Hepatocyte (in vitro differentiated cells): ENCODE measurements at places on chromosomes 13 and 19.
A peak's percentile ranks its signal among the peaks of the same experiment; 100 is the strongest.

DNA sequence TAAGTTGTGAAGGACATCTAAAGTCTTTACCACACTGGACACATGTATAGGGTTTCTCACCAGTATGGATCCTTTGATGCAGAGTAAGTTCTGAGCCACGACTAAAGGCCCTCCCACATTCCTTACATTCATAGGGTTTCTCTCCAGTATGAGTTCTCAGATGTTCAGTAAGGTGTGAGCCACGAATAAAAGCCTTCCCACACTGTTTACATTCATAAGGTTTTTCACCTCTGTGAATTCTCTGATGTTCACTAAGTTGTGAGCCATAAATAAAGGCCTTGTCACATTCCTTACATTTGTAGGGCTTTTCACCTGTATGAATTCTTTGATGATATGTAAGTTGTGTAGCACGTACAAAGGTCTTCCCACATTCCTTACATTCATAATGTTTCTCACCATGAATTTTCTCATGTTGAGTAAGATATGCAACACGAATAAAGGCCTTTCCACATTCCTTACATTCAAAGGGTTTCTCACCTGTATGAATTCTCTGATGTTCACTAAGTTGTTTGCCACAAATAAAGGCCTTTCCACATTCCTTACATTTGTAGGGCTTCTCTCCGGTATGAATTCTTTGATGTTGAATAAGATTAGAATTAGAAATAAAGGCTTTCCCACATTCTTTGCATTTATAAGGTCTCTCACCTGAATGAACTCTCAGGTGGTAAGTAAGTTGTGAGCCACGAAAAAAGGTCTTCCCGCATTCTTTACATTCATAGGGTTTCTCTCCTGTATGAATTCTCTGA lies 29.8 kb downstream of the ZNF571 start:
- no peak for DNase-seq

DNA sequence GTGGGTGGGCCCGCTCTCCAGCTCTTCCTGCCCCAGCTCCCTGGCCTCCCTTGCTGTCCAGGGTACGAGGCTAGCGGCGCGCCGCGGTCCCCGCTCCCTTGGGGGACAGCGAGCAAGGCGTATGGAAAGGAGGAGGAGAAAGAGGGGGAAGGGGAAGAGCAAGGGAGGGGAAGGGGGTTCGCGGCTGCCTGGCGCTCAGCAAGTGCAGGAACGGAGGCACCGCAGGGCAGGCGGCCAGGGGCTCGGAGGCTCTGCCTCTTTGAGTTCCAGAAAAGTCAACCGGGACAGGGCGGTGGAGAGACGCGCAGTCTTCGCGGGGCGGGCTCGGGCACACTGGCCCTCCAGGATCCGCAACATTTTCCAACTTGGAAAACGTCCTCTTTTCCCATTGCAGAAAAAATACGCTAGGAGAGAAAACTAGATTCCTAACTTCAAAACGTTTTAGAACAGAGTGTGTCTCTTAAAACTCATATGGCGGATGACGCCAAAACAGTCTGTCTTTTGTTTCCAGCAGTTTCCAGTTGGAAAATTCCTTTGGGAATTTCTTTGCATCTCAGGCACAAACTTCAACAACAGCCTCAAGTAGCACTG lies 23.1 kb upstream of the TNFRSF19 start:
- peak; percentile 30 for DNase-seq

DNA sequence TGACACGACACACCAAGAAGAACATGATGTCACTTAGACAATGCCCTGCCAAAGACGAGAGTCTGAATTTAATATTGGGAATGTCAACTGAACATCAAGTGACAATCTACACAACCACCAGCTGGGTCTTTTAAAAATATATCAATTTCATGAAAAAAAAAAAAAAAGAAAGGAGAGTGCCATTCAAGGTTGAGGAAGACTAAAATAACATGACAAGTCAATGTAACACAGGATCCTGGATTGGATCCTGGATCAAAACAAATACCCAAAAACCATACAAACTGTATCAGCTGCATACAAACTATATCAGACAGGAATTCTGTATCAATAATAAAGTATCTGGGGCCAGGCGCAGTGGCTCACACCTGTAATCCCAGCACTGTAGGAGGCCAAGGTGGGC lies 4.7 kb downstream of the ZNF329 start:
- no peak for DNase-seq

DNA sequence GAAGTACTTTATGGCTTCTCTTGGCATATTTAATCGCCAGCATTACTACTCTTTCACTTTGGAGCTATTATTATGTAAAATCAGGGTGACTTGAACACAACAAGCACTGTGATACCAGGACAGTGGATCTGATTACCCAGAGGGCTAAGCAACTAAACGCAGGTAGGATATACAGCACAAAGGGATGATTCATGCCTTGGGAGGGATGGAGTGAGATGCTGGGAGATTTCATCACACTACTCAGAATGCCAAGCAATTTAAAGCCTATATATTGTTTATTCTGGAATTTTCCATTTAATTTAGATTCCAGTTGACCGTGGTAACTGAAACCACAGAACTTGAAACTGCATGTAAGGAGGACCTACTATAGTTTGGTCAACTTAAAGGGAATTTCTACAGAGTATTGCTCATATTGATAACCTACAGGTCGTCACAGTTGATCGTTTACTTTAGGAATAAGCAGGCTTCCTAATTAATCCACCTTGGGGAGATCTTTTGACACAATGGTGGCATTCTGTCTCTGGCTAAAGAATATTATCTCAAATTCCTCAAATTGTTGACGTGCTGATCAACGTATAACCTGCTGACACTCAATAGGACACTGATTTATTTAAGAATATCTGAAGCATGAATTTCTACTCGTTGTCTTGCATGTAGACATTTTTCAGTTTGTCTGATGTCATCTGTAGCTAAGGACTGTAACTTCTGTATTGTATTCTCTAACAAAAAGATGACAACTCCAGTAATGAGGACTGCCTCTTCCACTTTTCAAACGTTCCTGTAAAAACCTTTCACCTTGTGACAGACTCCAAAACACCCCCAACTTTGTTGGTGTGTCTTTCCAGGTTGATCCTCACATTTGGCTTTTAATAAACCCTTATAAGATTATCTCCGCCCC lies 254.2 kb downstream of the GPC5 start:
- no peak for DNase-seq

DNA sequence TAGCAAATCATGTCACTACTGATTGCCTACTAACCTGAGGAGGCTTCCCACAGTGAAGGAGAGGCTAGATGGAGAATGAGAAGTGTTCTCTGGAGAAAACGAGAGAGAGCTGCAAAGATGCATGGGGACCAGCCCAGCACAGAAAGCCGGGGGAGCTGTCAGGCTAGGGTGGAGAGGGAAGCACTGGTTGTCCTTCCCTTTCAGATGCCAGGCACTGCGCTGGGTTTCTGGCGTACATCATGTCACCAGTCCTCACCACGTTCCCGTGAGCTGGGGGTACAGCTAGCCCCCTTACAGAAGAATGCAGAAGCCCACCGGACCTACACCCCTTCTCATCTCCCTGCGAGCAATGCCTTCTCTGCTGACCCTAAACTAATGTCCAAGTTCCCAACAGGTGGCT lies 86.0 kb downstream of the STK24 start:
- no peak for DNase-seq

- no peak for DNase-seq
Observed at GRCh38 chr13:32804673-32805230, 211.5 kb upstream of the KL start.

- no peak for DNase-seq
Observed at GRCh38 chr13:77459592-77459991, 75.9 kb upstream of the SCEL start.

GRCh38 chr19:19155495-19156219 lies 14.4 kb downstream of the MEF2B start:
- DNase-seq: no peak

DNA sequence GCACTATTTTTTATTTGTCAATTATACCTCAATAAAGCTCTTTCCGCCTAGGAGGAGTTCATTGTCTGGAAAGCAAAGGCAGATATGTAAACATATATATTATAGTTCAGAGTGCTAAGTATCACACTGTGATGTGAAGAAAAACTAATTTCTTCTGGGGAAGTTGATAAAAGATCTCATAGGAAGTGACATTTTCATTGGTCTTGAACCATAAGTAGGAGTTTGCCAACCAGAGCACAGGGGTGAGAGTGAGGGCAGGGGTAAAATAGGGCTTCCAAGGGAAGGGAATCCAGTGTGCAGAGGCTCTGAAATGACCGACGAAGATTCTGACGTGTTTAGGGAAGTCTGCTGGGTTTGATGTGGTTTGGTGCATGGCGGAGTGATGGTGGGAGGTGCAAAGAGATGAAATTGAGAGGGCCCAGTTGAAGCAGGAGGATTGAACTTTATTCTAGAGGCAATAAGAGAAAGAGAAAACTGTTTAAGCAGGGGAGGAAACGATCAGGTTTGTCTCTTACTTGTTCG lies 780 bp upstream of the GTF2F2 start:
- DNase-seq: peak; percentile 25

DNA sequence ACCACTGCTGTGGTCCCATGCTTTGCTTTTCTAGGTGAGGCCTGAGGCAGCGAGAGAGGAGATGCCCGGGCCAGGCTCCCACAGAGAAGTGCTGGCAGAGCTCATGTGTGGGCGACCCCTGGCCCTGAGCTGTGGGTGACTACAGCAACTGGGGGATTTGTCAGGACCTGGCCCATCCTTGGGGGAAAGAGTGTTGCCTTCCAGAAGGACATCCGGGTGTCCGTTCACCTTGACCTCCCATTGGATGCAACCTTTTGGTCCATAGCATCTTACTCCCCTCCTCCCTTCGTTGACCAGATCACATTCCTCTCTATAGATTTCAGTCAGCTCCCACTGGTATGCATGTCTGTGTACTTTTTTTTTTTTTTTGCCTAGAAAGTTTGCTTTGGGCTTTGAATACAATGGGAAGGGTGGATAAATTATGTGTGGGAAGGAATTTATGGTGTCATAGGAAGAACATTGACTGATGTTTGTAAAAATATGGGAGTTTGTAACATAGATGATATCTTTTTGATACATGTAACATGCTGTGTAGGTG lies 84.2 kb upstream of the RNF113B start:
- DNase-seq: no peak

GRCh38 chr13:60351326-60351725 lies 45.7 kb upstream of the TDRD3 start:
- peak; percentile 20 for DNase-seq

- no peak for DNase-seq
Observed at GRCh38 chr19:33971073-33971472, 174.4 kb downstream of the KCTD15 start.

DNA sequence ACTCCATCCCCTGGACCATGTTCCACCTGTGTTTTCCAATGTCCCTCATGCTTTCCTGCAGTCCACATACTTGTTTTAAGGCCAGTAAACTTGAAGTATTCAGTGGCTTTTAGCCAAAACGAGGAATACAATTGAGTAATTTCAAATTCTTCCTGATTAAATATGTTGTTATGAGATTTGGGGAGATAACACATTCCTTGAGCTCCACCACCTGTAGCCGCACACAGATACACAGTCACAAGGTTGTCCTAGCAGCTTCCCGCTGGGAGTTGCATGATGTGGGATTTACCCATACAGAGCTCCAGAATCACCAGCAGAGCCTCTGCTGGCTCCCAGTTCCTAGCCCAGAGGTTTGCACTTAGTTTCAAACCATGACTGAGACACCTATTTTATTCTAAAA lies 53.6 kb upstream of the FRY start:
- DNase-seq: no peak
